Effector memory CD4-positive, alpha-beta T cell (primary cell): ENCODE measurements at places on chromosomes 11 and 22.

DNA sequence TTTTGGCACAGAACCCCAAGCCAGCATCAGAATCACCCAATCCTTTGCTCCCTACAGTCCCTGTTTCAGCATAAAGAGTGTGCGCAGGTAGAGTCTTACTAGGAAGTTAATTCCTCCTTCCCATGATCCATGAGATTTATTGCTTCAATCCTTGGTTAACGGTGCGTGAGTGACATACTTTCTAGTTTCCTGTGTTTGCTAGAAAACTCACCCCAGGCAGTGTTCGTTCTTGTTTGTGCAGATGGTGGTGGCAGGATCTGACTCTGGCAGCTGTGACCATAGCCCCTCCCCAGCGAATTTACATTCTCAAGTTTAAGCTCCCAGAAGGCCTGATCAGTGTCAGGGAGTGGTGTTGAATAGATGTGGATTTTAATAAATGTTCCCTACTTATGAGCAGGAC lies 106.7 kb upstream of the CCT8L2 start:
- H3K27me3 ChIP-seq: no peaks in the 10 kb centered on the region
- no peak overlapping the region for H3K4me3 ChIP-seq
- DNase-seq: no peak
- H3K4me1 ChIP-seq: no peaks in the 10 kb centered on the region
- H3K27ac ChIP-seq: no peak overlapping the region

GRCh38 chr22:43473031-43473430 lies 61.2 kb downstream of the MPPED1 start:
- H3K27ac ChIP-seq: no peak overlapping the region
- no peak for DNase-seq
- no peak overlapping the region for H3K4me3 ChIP-seq
- H3K27me3 ChIP-seq: no peaks in the 10 kb centered on the region
- H3K4me1 ChIP-seq: no peaks in the 10 kb centered on the region
- no peaks in the 10 kb centered on the region for H3K36me3 ChIP-seq

- no peaks in the 10 kb centered on the region for H3K4me1 ChIP-seq
- H3K27me3 ChIP-seq: no peaks in the 10 kb centered on the region
- H3K36me3 ChIP-seq: no peaks in the 10 kb centered on the region
- DNase-seq: no peak
- no peak overlapping the region for H3K27ac ChIP-seq
Observed at GRCh38 chr11:131645237-131645636, 274.8 kb downstream of the NTM start.

- no peaks in the 10 kb centered on the region for H3K27me3 ChIP-seq
- no peak overlapping the region for H3K4me3 ChIP-seq
- DNase-seq: no peak
- no peak overlapping the region for H3K27ac ChIP-seq
- no peaks in the 10 kb centered on the region for H3K4me1 ChIP-seq
Observed at GRCh38 chr22:20750461-20751184, 23.3 kb upstream of the SERPIND1 start.

DNA sequence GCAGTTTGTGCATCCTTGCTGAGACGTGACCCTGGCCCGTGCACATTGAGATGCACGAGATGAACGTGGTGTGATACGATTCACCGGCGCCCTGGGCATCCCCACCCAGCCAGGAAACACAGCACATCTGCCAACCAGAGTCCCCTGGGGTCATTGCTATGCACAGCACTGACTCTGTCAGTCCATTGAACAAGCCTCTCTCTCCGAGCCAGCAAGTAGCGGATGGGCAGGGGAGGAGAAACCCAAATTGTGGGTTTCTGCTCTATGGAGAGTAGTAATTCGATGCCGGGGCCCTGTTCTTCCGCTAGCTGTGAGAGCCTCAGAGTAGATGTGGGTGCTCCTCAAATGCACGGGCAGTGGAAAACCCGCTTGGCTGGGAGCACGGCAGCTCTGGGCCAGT lies 85.1 kb downstream of the ARHGAP8 start:
- no peaks in the 10 kb centered on the region for H3K4me1 ChIP-seq
- H3K27me3 ChIP-seq: no peaks in the 10 kb centered on the region
- DNase-seq: no peak
- H3K36me3 ChIP-seq: no peaks in the 10 kb centered on the region
- no peak overlapping the region for H3K27ac ChIP-seq

GRCh38 chr11:133065847-133066485 lies 466.3 kb downstream of the OPCML start:
- H3K4me1 ChIP-seq: no peaks in the 10 kb centered on the region
- peaks cover 3% of the 10 kb centered on the region for H3K27me3 ChIP-seq
- no peak for DNase-seq
- H3K27ac ChIP-seq: no peak overlapping the region
- H3K4me3 ChIP-seq: no peak overlapping the region
- H3K36me3 ChIP-seq: no peaks in the 10 kb centered on the region

GRCh38 chr22:37426706-37427134 lies 559 bp downstream of the ELFN2 start:
- DNase-seq: no peak
- H3K27me3 ChIP-seq: peaks cover 28% of the 10 kb centered on the region
- peak overlapping the region; percentile 29 for H3K4me3 ChIP-seq
- H3K36me3 ChIP-seq: no peaks in the 10 kb centered on the region
- H3K27ac ChIP-seq: no peak overlapping the region

GRCh38 chr11:69169479-69169878 lies 13.7 kb downstream of the SMIM38 start:
- DNase-seq: no peak
- H3K4me3 ChIP-seq: no peak overlapping the region
- no peaks in the 10 kb centered on the region for H3K27me3 ChIP-seq
- H3K36me3 ChIP-seq: no peaks in the 10 kb centered on the region
- H3K4me1 ChIP-seq: peaks cover 3% of the 10 kb centered on the region

GRCh38 chr11:113721462-113722066 lies 15.5 kb upstream of the TMPRSS5 start:
- no peak for DNase-seq
- no peaks in the 10 kb centered on the region for H3K27me3 ChIP-seq
- H3K27ac ChIP-seq: no peak overlapping the region
- no peak overlapping the region for H3K4me3 ChIP-seq
- H3K4me1 ChIP-seq: no peaks in the 10 kb centered on the region

GRCh38 chr22:36926309-36926708 lies 12.9 kb downstream of the CSF2RB start:
- no peaks in the 10 kb centered on the region for H3K4me1 ChIP-seq
- no peak overlapping the region for H3K27ac ChIP-seq
- DNase-seq: no peak
- no peaks in the 10 kb centered on the region for H3K27me3 ChIP-seq

- H3K4me1 ChIP-seq: no peaks in the 10 kb centered on the region
- no peaks in the 10 kb centered on the region for H3K36me3 ChIP-seq
- no peak overlapping the region for H3K4me3 ChIP-seq
- no peak for DNase-seq
- H3K27me3 ChIP-seq: peaks cover 3% of the 10 kb centered on the region
- no peak overlapping the region for H3K27ac ChIP-seq
Observed at GRCh38 chr22:45473626-45474237, 29.0 kb upstream of the FBLN1 start.

- H3K36me3 ChIP-seq: peaks cover 6% of the 10 kb centered on the region
- H3K4me3 ChIP-seq: no peak overlapping the region
- peaks cover 22% of the 10 kb centered on the region for H3K4me1 ChIP-seq
- peak overlapping the region; percentile 13 for H3K27ac ChIP-seq
Observed at GRCh38 chr11:63551889-63552266, 11.3 kb downstream of the PLAAT2 start.

DNA sequence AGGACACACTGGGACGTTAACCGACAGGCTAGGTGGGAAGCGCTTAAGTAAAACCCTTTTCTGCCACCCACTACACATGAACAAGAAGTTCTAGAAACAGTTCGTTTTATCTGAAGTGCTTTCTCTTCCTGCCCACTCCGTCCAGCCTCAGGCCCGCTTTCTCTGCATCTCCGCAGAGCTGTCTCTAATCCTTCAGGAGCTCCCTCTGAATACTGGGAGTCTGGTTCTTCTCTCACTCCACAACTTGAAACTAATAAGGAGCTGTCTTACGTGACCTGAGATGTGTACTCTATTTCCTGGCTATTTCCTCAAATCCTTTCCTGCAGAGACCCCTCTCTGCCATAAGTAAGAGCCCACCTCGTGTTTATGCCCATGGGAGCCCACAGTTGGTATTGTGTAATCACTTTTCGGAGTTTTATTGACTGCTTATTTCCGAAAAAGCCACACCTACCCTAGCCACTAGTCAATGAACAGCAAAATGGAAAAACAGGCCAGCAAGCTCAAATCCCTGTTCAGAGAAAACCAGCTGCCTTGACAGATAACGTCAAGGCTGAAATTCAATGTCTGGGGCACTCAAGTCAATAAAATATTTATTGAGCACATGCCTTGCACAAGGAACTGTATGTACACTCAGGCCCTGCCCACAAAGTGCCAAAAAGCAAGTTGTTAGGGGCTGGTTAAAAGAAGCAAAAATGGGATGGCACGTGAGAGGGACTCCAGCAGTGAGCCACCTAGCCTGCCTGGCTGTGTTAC lies 4.9 kb downstream of the PC start:
- no peaks in the 10 kb centered on the region for H3K27me3 ChIP-seq
- H3K4me3 ChIP-seq: no peak overlapping the region
- no peak for DNase-seq
- no peak overlapping the region for H3K27ac ChIP-seq

GRCh38 chr22:47388331-47388730 lies 625.9 kb downstream of the TBC1D22A start:
- no peaks in the 10 kb centered on the region for H3K36me3 ChIP-seq
- no peaks in the 10 kb centered on the region for H3K4me1 ChIP-seq
- DNase-seq: no peak
- H3K27me3 ChIP-seq: no peaks in the 10 kb centered on the region
- no peak overlapping the region for H3K27ac ChIP-seq

- peaks cover 5% of the 10 kb centered on the region for H3K4me1 ChIP-seq
- H3K27me3 ChIP-seq: no peaks in the 10 kb centered on the region
- H3K4me3 ChIP-seq: no peak overlapping the region
- peaks cover 25% of the 10 kb centered on the region for H3K36me3 ChIP-seq
- H3K27ac ChIP-seq: no peak overlapping the region
Observed at GRCh38 chr22:30572840-30573593, 1.4 kb downstream of the GAL3ST1 start.

GRCh38 chr11:119461229-119461963 lies 38.4 kb upstream of the THY1 start:
- H3K4me3 ChIP-seq: no peak overlapping the region
- H3K27ac ChIP-seq: no peak overlapping the region
- H3K27me3 ChIP-seq: no peaks in the 10 kb centered on the region
- H3K4me1 ChIP-seq: no peaks in the 10 kb centered on the region

DNA sequence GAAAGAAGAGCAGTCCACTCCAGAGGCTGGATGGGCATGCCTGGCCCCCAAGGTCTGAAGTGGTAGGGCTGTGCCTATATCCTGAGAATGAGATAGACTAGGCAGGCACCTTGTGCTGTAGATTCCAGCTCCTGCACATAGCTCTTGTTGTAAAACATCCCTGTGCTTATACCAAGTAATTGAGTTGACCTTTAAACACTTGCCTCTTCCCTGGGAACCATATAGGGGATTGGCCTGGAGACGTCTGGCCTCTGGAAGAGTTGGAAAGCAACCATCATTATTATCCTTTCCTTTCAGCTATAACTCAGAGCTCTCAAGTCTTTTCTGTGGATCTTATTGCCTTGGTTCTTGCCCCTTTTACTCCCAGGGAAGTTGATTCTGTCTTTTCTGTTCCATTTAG lies 15.1 kb downstream of the LIMK2 start:
- peaks cover 26% of the 10 kb centered on the region for H3K4me1 ChIP-seq
- H3K36me3 ChIP-seq: peaks cover 14% of the 10 kb centered on the region
- no peak overlapping the region for H3K4me3 ChIP-seq
- H3K27ac ChIP-seq: no peak overlapping the region

DNA sequence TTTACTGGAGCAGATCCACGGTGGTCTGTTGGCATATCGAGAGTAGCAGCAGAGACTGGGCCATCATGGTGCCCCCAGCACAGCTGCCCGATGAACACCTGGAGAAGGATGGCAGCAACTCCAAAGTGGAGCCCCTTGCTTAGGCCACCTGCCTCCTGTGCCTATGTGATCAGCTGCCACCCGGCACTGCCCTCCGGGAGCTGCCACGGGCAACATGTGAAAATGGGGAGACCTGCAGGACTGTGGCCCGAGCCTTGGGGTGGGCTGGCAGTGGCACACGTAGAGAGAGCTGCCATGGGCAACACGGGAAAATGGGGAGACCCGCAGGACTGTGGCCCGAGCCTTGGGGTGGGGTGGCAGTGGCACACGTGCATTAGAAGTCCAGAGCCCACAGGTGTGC lies 3.1 kb downstream of the FXYD2 start:
- DNase-seq: no peak
- H3K4me3 ChIP-seq: no peak overlapping the region
- no peaks in the 10 kb centered on the region for H3K36me3 ChIP-seq
- no peak overlapping the region for H3K27ac ChIP-seq
- peaks cover 40% of the 10 kb centered on the region for H3K4me1 ChIP-seq

GRCh38 chr11:3181725-3182461 lies 16.8 kb upstream of the OSBPL5 start:
- H3K27me3 ChIP-seq: no peaks in the 10 kb centered on the region
- DNase-seq: no peak
- no peak overlapping the region for H3K27ac ChIP-seq

DNA sequence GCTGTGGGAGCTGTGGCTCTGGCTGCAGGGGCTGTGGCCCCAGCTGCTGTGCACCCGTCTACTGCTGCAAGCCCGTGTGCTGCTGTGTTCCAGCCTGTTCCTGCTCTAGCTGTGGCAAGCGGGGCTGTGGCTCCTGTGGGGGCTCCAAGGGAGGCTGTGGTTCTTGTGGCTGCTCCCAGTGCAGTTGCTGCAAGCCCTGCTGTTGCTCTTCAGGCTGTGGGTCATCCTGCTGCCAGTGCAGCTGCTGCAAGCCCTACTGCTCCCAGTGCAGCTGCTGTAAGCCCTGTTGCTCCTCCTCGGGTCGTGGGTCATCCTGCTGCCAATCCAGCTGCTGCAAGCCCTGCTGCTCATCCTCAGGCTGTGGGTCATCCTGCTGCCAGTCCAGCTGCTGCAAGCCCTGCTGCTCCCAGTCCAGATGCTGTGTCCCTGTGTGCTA lies 514 bp downstream of the KRTAP5-9 start:
- no peak overlapping the region for H3K27ac ChIP-seq
- no peaks in the 10 kb centered on the region for H3K4me1 ChIP-seq
- H3K27me3 ChIP-seq: no peaks in the 10 kb centered on the region
- no peaks in the 10 kb centered on the region for H3K36me3 ChIP-seq
- DNase-seq: no peak

DNA sequence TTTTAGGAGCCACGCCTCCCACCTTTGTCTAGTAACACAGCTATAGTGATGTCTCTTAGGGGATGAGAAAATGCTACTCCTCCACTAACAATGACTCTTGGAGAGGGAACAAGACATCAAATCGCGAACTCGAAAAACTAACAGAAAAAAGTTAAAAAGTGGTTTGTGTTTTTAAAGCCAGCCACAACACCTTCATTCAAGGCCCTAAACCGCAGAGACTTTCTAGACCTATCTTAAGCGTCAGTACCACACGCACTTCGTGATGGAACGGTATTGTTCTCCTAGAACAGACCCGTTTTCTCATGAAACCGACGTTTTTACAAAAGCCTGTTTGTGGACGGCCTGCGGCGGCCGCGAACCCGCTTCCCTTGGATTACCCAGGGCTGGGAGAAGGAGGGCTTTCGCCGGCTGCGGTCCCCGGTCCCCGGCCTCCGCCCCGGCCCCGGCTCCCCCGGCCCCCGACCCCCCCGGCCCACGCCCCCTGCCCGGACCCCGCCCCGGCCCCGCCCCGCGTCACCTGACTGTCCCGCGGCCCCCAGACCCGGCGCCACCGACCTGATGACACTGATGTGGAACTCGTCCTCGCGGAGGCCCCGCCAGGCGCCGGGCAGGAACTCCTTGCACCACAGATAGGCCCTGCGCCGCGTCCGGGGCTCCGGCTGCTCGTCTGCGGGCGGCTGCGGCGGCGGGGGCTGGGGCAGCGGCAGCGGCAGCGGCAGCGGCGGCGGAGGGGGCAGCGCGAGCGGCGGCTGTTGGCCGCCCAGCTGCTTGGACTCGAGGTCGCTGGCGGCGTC lies 718 bp downstream of the CHKA start:
- DNase-seq: peak; percentile 19
- no peaks in the 10 kb centered on the region for H3K27me3 ChIP-seq
- no peak overlapping the region for H3K27ac ChIP-seq
